Stimulated activated CD4-positive, alpha-beta T cell treated with anti-CD3 and anti-CD28 coated beads, TNF-alpha, amount 100 ng/mL, for 48 hours (primary cell): ENCODE measurements at places on chromosomes 13 and 19.

GRCh38 chr13:77703408-77703807, 5.9 kb downstream of the SLAIN1 start:
- DNase-seq, result no peak

DNA sequence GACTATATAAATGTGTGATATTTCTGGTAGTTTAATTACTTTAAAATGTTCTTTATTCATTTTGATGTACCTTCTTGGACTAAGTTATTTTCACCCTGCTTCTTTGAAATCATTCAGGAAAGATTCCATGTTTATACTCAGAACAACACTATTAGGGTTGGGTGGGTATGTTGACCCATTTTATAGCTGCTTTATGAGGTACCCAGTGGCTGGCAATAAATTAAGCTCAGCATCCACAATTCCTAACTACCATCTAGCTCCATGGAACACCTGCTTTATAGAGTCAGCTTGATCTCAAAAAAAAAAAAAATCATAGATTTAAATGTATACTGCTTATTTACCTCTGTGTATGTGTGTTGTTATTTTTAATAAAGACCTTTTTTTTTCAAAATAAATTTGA, 78.9 kb upstream of the ZNF91 start:
- no peak for DNase-seq

DNA sequence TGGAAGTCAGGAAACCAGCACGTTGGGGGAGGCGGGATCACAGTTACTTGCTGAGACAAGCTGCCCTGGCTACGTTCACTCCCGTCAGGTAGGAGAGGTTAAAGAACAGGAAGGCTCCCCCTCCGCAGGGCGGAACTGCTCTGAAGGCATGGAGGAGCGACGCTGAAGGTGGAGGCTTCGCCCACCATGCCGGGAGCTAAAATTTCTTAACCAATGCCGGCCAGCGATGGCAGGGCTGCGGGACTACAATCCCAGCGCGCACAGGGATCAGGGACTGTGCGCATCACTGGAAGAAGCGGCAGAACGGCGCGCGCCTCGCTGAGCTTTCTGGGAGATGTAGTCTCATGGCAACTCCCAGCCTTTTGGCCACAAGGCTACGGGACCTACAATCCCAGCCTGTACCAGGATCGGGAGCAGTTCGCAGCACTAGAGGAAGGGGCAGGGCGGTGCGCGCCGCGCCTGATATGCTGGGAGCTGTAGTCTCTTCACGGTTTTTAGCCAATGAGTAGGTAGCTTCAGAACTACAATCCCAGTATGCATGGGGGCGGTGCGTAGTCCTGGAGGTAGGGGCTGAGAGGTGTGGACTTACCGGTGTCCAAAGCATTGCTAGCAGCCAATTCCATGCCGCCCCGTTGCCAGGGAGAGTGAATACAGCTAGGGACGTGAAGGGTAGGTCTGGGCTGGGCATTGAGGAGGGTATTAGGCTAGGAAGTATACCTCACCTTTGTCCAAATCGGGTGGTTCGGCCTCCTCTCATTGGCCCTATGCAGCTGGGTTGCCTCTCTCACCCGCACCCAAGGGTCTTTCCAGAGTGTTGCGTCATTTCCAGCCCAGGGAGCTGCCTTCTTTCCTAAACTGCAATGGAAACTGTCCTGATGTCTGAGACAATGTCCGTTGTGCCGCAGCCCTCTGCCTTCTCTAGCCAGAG, 12.8 kb upstream of the ZNF682 start:
- peak; percentile 51 for DNase-seq

DNA sequence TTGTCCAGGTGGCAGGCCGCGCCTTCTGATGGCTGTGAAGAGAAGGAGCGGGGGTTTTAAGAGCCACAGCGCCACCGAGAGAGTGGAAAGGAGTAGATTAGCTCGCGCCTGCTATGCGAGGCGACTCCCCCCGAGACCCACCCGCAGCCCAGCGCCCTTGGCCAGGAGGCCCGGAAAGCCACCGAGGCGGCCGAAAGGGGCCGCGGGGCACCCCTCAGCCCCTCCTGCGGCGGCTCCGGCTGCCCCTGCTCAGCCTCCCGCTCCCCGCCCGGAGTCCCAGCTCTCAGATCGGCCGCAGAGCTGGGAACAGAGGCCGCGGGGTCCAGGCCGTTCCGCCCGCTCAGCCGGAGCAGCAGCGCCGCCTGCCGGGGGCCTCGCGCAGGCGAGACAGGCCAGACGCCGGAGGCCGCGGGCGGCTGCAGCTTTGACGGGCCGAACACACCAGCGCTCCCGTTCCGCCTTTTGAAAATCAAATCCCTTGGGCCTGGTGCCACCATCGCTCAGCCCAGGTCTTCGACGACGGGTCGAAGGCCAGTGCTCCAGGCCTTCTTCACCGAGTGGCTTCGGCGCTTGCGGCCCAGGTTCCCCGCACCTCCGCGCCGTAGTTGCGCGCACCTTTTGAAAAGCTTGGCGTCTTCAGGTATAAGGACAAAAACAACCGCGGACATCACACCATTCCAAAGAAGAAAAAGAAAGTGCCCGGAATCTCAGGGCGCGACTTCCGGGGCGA, 15.3 kb downstream of the CDX2 start:
- peak; percentile 56 for DNase-seq

- no peak for DNase-seq
These were observed 434.4 kb upstream of the NBEA start for GRCh38 chr13:34507630-34508029.

GRCh38 chr13:31048521-31048920, 113.2 kb downstream of the HSPH1 start:
- DNase-seq, result no peak

- no peak for DNase-seq
These were observed 10.6 kb upstream of the LRRC25 start for GRCh38 chr19:18408053-18408476.

GRCh38 chr13:59991395-59991794, 172.3 kb downstream of the DIAPH3 start:
- no peak for DNase-seq

- DNase-seq, result no peak
These were observed 997 bp upstream of the SAMD4B start for GRCh38 chr19:39341129-39341718.
